MV-4-11 (cell line): ENCODE measurements at places on chromosomes 3 and 15.

DNA sequence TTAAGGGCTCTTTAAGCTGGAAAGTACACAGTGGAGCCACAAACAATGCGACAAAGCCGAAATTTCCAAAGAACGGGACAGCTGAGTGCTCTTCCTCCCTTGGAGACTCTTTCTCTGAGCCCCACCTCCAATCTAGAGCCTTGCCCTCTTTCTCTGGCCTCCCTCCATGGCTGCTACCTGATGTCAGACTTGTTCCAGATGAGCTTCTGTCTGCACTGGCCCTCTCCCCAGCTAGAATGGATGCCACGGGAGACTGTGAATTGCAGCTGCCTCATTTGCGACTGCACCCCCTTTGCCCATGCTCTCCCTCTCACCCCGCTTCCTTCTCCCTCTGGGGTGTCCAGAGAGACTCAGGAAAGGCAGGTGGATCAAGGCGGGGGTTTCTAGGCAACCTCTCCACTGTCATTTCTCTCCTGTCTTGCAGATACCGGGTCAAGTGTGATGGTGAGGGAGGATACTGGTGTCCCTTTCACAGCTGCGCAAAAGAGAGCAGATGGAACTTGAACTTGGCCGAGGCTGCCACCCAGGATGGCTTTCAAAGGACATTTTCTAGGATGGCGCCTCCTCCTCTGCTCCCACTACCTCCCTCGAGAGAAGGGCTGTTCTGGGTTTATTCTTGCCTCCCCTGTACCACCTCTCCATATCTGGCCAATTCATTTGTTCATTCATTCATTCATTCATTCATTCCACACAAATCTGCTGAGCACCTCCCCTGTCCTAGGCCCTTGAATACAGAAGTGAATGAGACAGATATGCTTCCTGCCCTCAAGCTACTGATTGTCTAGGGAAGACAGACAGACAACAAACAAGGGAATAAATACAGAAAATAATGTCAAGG is 12.8 kb downstream of the ATP2B2 start:
- no peak for DNase-seq

- DNase-seq: no peak
Observed at GRCh38 chr3:135930255-135930654, 35.3 kb upstream of the PPP2R3A start.

- peak; percentile 23 for DNase-seq
Observed at GRCh38 chr15:90836296-90836871, 32.0 kb upstream of the FURIN start.

DNA sequence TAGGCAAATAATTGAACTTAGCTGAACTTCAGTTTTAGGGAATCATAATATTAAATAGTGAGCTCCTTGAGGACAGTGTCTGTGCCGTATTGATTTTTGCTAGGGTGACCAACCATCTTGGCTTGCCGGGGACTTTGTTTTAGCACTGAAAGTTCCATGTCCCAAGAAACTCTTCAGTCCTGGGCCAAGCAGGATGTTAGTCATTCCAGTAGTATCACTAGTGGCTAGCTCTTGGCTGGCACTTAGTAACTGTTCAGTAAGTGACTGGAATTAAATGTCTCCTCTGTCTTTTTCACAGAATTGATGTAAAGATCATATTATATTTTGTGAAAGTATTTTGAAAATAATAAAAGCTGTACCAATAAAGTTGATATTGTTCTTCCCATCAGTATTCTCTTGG is 42.3 kb downstream of the RSRC1 start:
- no peak for DNase-seq

GRCh38 chr3:114741066-114741465 is 406.0 kb downstream of the ZBTB20 start:
- no peak for DNase-seq

GRCh38 chr3:16801698-16802097 is 83.1 kb upstream of the PLCL2 start:
- peak; percentile 17 for DNase-seq

DNA sequence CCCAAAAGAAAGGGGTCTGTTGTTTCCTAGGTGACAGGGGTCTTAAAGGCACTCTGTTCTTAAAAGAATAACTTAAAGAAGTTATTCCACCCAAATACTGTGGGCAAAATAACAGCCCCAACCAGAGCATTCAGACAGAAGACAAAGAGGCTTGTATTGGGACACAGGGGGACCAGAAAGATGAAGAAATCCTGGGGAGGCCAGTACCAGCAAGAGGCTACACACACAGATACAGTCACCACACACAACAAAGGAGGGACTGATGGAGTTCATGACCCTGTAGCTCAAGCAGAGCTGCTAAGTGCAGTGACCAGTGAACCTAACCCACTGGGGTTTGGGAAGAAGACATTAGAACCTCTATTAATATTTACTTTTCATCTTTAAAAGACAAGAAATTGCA is 59.0 kb downstream of the MTHFS start:
- no peak for DNase-seq
